Activated CD8-positive, alpha-beta memory T cell treated with anti-CD3 and anti-CD28 coated beads for 1 hour (primary cell): ENCODE measurements at places on chromosomes 3 and 15.

- no peak for DNase-seq
Measured at GRCh38 chr3:11464356-11464755, 179.4 kb downstream of the VGLL4 start.

DNA sequence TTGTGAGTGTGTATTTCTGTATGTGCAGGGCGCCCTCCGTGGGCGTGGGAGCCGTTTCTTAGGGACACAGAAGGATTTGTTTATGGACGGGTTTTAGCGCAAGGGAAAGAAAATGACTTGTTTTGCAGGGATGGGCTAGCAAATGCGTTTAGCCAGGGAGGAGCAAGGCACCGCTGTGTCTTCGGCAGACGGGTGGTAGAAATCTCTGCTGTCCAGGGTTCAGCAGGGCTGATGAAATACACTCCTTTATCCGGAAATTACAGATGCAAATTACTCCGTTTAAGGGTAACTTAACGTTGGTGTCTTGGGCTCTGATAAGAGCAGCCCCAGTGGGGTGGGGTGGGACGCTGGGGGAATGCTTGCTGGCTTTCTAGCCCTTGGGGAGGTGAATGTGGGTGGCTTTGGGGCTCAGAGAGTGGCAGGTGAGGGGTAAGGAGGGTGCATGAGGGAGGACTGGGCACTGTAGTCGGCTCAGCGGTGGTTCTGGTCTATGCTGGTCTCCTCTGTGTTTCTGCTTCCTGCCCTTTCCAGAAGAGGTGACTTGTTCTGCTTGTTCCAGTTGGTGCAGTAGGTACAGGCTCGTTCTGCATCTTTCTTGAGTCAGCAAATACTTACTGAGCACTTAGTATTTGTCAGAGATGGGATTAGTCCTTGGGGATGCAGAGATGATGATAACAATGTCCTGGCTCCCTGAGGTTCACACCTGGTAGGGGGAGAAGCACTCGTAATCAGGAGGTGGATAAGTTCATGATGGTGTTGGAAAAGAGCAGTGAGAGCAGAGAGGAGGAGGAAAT lies 954 bp downstream of the SV2B start:
- DNase-seq: no peak

GRCh38 chr15:29677871-29678461 lies 144.3 kb downstream of the TJP1 start:
- no peak for DNase-seq

GRCh38 chr3:149723781-149724180 lies 28.5 kb downstream of the COMMD2 start:
- DNase-seq: no peak

GRCh38 chr3:22606938-22607337 lies 596.2 kb upstream of the UBE2E2 start:
- DNase-seq: no peak

- DNase-seq: no peak
Measured at GRCh38 chr3:11553436-11554235, 90.1 kb downstream of the VGLL4 start.

GRCh38 chr3:174483254-174483653 lies 375.9 kb upstream of the NAALADL2 start:
- DNase-seq: no peak

DNA sequence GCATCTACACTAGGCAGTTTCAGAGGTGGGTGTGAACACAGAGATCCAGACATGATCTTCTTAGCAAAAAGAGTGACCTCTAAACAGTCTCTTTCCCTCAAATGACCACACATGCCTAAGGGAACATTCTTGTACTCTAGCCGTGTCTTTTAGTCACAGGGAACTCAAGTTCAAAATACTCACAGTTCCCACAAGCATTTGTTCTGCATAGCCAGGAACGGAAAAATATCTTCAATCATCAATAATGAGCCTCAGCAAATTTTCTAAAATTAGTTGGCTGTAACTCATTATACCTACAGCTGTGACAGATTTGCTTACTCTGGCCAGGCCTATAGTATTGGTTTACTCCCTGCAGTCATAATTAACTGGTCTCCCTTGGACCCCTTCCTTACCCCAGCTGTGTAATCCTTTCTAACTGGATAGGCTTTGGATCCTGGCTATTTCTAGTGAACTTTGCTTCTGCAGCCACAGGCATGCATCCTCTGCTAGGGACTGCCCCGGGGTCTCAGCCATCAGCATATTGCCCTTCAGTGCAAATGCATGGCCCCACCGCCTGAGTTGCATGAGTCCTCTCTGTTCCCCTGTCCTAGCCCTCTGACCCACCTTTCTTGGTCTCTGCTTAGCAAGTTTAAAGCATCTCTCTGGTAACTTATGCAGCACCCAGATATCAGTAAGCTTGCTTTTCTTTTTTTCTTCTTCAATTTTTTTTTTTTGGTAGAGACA lies 56.0 kb upstream of the HACD2 start:
- DNase-seq: no peak

GRCh38 chr3:127780536-127781400 lies 41.5 kb downstream of the MGLL start:
- DNase-seq: no peak

GRCh38 chr15:93088200-93088980 lies 621 bp downstream of the RGMA start:
- DNase-seq: no peak

- DNase-seq: no peak
Measured at GRCh38 chr15:72203507-72203837, 5.9 kb upstream of the GRAMD2A start.
